Right ventricle myocardium inferior (tissue), 1 donor: ENCODE measurements at places on chromosomes 6 and 20.

- DNase-seq, result no peak
Observed at GRCh38 chr6:45476341-45476740, 98.6 kb upstream of the SUPT3H start.

DNA sequence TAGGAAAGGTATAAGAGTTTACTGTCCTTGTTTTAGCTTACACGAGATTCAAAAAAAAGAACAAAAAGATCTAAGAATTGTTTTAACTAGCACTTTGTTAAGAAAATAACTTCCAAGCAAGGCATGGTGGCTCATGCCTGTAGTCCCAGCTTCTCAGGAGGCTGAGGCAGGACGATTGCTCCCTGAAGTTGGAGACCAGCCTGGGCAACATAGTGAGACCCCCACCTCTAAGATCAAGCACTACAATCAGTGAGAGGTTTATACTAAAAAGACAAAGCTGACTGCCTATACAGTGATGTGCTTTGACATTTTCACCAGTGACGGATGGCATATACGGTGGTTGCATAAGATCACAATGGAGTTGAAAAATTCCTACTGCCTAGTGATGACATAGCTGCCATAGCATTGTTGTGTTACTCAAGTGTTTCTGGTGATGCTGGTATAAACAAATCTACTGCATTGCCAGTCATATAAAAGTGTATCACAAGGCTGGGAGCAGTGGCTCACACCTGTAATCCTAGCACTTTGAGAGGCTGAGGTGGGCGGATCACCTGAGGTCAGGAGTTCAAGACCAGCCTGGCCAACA lies 68.6 kb downstream of the B4GALT5 start:
- DNase-seq, result no peak

GRCh38 chr6:30154709-30155519 lies 6.1 kb downstream of the TRIM10 start:
- DNase-seq, result no peak

- DNase-seq, result no peak
Observed at GRCh38 chr6:31478186-31478950, 19.6 kb upstream of the MICB start.

DNA sequence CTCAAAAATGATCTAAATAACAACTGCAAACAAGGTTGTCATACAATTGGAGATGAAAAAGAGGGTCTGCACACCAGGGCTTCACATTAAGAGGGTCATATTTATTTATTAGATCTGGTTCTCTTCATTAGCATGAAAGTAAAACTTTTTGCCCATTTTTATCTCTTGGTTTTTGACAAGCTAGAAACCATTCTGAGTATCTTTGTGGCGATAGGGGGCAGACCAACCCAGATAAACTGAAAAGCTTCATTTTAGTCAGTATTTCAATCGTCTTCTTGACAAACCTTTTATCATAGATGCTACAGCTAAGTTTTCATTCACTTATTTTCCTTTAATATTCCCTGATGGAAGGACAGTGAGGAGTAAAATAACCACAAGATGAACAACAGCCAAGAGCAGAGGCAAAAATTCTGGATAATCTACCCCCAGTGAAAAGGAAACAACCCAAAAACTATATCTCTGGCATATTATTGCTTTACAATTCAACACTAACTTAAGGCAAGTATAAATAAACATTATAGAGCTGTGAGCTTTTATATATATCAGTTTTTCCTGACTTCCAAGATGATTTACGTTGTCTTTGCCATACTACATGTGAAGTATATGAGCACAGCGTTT lies 45.2 kb downstream of the THEMIS start:
- no peak for DNase-seq

DNA sequence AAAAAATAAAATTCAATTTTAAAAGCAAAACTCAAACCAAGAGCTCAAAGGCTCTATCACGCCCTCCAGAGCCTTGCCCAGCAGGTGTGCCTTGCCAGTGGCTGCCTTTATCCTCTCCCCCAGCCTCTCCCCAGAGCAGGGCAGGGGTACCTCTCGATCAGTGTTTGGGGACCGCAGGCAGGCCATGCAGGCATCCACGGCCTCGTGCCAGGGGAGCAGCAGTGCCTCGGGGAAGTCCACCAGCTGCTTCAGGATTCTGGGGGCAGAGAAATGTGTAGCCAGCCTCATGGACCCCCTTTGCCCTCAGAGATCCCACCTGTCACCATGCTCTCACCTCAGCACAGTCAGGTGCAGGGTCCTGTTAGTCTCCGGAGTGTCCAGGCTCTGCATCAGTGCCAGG lies 5.7 kb downstream of the CUL7 start:
- no peak for DNase-seq
